EL (cell line): ENCODE measurements at places on chromosomes 4 and X.

DNA sequence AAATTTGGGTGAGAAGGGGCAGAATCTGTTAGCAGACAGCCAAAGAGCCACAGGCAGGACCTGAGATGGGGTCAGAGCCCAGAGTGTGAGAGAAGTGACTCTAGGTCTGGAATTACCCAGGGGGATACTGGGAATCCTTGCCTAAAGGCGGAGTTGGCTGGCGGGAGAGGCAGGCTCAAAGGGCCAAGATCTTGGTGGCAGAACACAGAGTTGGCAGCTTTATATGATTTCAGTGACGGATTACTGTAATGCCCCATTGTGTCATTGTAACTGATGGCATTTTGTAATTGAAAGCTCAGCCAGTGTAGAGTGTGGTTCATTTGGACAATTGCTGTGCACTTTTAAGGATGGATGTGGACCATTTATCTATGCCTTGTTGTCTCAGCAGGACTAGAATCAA lies 77.3 kb downstream of the SMIM20 start:
- no peak for DNase-seq

DNA sequence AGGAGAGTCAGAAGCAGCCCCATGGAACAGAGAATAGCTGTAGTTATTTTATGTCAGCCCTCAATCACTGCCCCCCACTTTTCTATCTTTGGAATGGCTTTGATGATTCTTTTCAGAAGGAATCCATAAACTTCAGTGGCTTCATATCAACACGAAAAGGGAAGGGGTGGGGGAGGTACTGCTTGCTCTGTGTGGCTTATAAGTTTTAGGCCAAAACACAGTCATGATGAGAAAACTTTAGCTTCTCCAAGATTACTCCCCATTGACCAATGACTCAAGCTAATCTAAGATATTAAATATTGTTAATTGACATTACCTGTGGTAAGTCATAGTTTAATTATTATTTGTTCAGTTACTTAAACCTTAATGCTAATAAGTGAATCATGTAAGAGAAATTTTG lies 669.6 kb upstream of the FAM241A start:
- DNase-seq: no peak

DNA sequence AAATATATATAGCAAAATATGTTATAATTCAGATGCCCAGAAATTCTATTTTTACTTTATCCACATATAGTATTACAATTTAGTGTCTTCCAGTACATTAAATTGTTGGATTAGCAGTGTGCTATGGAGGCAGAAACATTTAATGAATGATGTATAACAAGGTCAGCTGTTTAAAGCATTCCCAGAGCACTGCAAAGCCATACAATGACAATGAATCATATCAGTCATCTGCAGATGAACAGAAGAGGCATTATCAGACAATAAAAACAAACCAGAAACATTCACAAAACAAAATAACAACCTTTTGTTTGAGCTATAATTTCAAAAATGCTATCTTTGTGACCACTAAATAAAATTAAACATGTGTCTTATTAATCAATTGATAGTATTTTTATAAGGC lies 524.2 kb downstream of the FAT4 start:
- DNase-seq: peak; percentile 6

DNA sequence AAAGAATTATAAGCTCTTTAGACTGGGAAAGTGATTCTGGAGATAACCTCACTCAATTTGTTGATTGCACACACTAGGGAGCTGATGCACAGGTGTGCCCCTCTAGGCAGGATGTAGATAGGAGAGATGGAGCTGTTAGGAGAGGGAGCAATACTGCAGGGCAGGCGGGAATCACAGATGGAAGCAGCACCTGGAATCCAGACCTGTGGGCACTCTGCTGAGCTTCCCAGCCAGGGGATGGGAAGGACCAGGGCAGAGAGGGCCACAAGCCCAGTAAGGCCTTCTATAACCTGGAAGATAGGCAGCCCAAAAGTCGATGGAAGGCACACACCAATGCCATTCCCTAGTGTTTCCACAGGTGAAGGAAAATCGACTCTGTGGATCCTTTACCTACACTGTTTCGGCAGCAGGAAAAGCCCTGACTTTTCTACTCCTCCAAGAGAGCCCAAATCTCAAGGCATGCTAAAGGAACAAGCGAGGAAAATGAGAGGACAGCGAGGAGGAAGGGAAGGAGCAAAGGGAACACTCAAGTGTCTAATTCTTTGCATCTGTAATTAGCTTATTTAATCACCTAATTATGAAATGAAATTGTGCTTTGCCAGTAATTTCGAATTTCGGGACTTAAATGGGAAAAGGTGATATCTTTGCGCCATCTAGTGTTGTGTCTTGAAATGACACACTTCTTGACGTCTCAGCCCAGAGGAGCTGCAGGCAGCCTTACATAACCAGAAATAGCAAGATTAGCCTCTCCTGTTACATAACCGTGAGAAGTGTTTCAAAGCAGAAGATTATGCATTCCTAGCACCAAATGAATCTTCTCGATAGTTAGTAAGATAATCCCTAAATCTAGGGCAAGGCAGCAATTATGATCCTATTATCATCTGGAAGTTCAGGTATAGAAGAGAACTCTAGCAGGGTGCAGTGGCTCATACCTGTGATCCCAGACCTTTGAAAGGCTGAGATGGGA lies 31.0 kb upstream of the TLR3 start:
- DNase-seq: peak; percentile 63

GRCh38 chr4:1863297-1864033 lies 7.5 kb upstream of the LETM1 start:
- DNase-seq: no peak

GRCh38 chr4:11608992-11609391 lies 180.3 kb upstream of the HS3ST1 start:
- no peak for DNase-seq

DNA sequence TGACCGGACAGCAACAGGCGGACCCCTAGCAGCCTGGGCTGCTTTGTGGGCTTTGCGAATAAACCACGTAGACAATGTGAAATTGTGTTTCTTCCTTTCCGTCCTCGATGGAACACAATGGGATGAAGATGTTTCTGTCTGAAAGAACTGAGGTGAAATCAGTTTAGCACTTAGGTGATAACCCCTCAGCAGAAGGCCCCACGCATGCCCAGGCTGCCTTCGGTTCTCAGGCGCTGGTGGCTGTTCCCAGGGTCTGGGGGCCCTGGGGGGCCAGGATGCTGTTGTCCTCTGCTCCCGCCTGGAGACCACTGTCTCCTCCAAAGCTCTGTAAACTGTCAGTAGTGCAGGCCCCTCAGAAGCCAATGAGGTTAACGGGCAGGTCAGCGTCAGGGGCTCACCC lies 73.9 kb upstream of the HGFAC start:
- no peak for DNase-seq

DNA sequence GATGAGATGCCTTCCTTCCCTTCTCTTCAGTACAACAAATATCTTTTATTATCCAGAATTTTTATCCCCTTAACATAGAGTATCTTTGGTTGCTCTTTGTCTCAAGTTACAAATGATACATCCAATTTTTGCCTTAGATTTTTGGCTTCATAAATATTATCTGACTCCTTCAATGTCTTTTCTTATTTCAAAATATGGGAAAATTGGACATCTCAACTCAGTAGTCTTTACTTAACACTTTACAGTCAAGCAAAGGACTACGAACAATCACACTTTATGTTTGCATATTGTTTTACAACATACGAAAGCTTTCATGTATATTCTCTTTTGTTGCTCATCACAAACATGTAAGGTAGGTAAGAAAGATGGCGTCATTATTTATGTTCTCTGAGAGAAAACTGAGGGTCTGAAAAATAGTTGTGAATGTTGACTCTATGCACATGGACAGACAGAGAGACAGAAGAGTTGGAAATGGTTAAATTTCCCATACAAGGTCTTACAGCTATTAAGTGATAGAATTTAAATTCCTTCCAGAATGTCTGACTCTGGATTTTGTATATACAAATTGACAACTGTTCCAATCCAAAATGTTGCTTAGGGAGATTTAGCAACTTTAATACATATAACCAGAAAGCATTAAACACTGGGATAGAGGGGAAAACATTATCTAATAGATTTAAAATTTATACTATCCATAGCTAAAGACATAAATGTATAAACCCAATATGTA lies 29.4 kb downstream of the DCHS2 start:
- DNase-seq: no peak

- no peak for DNase-seq
These were observed 53.7 kb upstream of the NFKB1 start for GRCh38 chr4:102447413-102447812.

GRCh38 chrX:137290011-137290410 lies 256.2 kb upstream of the GPR101 start:
- no peak for DNase-seq

DNA sequence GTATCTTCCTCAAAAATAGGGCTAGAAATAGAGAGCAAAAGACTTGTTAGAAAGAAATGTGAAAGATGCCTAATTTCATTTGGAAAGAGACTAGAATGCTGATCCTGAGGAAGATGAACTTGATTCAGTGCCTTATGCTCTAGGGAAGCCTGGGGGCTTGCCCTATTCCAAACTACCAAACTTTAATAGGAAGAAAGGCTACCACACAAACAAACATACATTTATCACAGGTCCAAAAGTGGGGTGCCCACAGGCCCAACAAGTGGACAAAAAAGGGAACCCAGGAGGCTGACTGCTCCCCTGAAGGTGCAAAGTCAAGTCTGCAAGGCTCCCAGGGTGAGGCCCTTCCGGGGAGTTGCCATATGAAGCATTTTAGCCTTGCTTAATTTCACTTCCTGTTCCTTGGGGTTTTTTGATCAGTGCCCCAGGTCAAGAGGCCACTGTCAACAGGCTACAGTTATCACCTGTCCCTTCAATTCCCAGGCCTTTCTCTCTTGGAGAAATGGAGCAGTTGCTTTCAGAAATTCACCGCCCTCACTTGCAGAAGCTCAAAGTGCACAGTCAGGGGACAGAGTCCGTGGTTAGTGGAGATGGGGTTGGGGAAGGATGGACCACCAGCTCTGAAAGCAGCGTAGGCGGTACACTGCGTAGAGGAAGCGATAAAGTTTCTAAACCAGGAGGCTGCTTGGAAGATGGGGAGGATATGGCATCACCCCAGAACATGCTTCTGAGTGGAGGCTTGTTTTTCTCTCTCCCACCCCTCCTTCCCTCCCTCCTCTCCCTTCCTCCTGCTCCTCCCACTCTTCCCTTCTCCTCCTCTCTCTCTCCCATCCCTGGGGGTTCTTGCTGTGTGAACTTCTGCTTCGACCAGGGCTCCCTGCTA lies 36.4 kb downstream of the TMEM154 start:
- DNase-seq: no peak

- DNase-seq: peak; percentile 7
These were observed 23.0 kb downstream of the GAB1 start for GRCh38 chr4:143359644-143360193.

GRCh38 chr4:81421346-81422218 lies 50.1 kb downstream of the RASGEF1B start:
- no peak for DNase-seq

DNA sequence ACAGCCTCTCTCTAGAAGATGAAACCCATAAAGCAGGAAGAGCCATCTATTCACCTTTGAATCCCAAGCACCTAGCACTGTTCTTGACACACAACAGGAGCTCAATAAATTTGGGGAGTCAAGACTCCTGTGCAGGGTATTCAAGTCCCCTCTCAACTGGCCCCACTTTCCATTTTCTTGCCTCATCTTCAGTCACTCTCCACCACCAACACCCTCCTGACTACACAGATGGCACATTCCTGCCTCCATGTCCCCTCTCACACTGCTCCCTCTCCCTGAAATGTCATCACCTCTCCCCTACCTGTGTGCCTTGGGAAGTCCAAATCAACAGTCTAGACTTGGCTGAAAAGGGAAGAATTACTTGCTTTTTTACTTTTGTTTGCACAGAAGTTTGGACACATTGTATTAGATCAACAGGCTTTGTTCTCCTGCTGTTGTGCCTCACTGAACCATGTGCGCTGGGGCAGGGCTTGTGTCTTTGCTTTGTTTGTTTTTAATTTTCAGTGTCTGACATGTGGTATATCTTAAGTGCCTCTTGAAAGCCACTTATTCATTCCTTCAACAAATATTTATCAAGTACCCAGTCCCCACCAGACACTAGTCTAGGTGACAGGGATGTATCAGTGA lies 85.1 kb downstream of the APBB2 start:
- no peak for DNase-seq

DNA sequence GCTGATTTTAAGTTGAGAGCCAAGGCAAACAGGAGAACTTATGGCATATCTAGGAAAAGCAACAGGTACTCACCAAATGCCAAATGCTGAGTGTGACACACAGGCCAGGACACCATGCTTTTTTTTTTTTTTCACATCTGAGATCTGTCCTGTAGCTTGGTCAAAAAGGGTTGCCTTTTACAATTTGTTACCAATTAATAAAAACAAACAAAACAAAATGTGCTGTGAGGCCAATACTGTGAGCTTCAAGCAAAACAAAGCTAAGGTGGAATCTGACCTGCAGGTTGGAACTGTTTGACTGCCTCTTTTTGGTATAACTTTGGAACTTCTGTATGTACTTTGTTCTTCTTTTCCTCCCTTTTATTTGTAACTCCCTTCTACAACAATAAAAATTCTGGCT lies 548.5 kb upstream of the IGFBP7 start:
- DNase-seq: no peak

GRCh38 chr4:133694416-133694815 lies 507.2 kb downstream of the PABPC4L start:
- peak; percentile 26 for DNase-seq

GRCh38 chr4:168071304-168071703 lies 21.0 kb upstream of the ANXA10 start:
- DNase-seq: peak; percentile 4

DNA sequence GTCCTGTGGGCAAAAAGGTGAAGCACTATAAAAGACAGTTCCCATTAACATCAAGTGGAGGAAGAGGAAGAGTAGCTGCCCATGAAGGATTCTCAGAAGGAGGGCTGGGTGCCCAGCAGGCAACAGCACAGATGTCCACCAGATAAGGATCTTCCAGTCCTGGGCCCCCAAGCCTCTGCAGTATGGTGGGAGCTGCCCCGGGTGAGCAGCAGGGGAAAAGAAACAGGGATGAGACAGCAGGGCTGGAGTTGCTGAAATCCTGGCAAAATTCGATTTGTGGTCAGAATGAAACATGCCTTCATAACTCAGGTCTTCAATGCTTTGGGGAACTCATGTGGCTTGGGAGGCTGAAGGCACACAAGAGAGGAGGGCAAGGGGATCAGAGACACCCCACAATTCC lies 94.6 kb downstream of the RASL11B start:
- no peak for DNase-seq

- DNase-seq: no peak
These were observed 98.7 kb upstream of the ARHGAP24 start for GRCh38 chr4:85376285-85376684.

GRCh38 chrX:28549838-28550237 lies 37.4 kb upstream of the IL1RAPL1 start:
- no peak for DNase-seq

DNA sequence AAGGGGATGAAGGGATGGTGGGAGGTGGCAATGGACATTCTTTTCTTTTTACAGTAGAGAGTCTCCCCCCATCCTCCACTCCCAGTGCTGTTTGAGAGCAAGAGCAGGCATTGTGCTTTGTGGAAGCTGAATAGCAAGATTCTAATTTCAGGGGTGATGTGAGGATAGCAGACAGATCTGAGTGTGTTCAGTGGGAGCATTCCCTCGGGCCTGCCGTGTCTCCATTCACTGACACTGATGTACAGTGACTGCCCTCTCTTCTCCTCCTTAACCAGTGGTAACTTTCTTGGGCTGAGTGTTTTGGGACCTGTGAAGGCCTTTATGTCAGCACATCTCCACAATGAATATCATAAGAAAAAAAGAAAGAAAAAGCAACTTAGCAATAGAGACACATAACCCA lies 396.6 kb upstream of the RPS6KA3 start:
- DNase-seq: no peak
